ENCODE measurements at places on chromosomes 6 and 20.
A peak's percentile ranks its signal among the peaks of the same experiment; 100 is the strongest.

- DNase-seq = no peak
Observed at GRCh38 chr6:106574741-106575458, 54.4 kb downstream of the RTN4IP1 start.

- DNase-seq = no peak
Observed at GRCh38 chr6:164757451-164757850, 552.0 kb downstream of the C6orf118 start.

DNA sequence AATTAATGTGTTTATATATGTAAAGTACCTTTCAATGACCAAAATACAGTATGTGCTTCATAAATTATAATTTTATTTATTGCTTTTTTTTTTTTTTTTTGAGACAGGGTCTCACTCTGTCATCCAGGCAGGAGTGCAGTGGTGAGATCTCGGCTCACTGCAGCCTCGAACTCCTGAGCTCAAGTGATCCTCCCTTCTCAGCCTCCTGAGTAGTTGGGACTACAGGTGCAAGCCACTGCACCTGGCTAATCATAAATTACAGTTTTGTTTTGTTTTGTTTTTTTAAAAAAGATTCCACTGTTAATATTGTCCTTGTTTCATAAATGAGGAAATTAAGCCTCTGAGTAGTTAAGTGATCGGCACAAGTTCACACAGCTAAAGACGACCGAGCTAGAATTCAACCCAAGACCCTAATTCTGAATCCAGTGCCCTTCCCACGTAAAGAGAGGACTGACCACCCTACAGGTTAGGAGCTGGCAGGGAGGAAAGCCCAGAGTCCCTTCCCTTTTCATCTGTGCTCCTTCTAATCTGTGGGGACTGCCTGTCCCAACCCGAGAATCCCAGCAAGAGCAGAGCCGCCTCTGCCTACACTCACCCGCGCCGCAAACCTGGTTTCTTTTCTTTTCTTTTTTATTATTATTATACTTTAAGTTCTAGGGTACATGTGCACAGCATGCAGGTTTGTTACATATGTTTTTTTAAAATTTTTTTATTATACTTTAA is 8.5 kb upstream of the GDF5 start:
- no peak for DNase-seq

DNA sequence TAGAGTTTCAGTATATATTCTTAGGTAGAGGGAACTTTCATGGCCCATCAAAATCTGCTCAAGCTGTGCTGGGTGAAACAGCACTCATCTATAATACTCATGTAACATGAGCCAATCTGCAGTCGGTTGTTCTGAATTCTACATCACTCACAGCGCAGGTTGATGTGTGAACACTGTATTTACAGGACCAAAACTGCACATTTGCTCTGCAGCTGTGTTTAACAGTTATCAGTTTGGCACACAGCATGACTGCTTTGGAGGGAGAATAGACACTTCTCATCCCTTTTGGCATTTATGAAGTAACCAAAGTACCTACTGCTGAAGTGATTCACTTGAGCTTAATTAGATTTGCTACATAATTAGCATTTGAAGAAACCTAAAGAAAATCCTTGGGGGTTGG is 225.1 kb downstream of the BCKDHB start:
- peak; percentile 52 for DNase-seq

GRCh38 chr20:15491575-15491974 is 1081.7 kb downstream of the KIF16B start:
- no peak for DNase-seq

- no peak for DNase-seq
Observed at GRCh38 chr20:19577692-19578091, 180.4 kb upstream of the RIN2 start.

DNA sequence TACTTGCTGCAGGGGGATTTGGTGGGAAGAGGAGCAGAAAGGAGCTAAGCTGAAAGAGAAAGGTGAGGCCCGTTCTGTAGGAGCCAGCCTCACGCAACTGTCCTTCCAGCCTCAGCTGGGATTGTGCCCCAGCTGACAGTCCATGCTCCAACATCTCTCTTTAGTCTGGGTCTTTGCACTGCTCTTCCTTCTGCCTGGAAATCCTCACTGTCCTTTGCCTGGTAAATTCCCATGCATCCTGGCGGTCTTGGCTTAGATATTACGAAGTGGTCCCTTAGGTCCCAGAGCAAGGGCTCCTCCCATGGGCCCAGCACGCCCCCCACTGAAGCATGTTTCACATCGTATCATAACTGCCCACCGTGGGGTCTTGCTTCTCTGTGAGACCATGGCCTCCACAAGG is 52.2 kb downstream of the FGD2 start:
- no peak for DNase-seq

GRCh38 chr6:107361753-107362604 is 97.4 kb downstream of the PDSS2 start:
- no peak for DNase-seq

- no peak for DNase-seq
Observed at GRCh38 chr6:43399932-43400487, 27.3 kb upstream of the ABCC10 start.

DNA sequence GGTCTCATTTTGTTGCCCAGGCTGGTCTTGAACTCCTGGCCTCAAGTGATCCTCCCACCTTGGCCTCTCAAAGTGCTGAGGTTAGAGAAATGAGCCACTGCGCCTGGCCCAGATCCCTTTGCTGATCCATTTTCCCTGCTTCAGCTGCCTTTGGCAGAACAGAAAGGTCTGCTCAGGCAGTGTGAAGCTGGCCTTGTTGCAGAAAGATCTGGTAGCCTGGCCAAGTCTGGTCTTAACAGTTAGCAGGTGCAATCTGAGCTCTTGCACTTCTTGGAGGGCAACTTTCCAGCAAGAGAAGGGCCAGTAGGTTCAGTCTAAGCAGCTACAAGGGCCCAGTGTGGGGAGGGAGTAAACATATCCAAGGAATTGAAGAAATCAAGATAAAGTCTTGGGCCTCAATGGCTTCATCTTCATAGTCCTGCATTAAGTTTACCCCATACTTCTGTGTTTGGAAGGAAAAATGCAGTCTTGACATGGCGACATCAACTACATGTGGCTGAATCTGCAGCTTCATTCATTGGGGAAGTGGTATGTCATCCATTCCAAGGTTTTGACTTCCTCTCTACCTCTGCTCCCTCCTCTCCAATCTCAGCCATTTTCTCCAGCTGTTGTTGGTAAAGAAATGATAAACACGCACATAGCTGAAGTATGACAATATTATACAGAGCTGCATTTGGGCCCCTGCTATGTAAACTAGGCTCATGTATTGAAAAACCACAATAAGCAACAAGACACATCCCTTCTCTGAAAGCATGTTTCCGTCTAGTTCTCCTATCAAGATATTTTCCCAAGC is 39.0 kb upstream of the NEDD9 start:
- no peak for DNase-seq

DNA sequence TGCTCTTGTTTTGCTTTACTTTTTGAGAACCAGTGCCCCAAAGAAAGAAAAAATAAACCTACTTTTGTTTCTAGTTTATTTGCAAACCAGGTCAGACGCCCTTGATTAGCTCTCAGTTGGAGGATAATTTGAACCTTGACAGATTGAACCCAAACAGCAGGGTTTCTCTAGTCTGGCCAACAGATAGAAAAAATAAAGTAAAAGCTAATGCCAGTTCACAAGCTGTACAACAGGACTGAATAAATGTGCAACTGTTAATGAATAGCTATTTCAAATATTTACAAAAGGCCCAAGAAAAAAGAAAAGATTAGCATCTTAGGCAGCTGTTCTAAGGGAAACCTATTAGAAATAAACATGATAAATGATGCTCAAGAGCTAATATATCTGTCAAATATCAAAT is 331.8 kb downstream of the CDKAL1 start:
- DNase-seq = no peak

DNA sequence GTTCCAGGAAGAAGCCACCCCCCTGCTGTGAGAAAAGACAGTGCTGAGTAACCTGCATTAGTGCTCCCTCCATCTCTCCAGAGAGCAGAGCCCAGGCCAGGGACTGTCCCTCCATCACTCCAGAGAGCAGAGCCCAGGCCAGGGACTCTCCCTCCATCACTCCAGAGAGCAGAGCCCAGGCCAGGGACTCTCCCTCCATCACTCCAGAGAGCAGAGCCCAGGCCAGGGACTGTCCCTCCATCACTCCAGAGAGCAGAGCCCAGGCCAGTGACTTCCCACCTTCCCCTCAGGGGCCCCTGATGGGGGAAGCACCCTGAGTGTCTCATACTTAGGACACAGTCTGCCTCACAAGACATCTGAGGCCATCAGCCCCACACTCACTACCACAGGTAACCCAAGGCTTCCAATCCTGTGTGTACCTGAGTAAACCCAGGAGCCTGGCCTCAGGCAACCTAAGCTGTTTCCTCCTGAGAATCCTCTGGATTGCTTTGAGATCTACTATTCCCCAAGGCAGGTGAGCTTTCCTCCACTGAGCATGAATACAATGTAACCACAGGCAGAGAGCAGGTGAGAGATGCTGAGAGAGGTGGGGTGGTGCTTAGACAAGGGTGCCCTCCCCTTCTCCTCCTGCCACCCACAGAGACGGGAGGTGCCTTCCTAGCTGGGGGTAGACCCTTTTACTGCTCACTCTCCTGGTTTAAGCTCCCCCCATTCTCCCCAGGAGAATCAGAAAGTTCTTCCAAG is 4.9 kb downstream of the TBXT start:
- no peak for DNase-seq

- DNase-seq = peak; percentile 47
Observed at GRCh38 chr6:169251822-169252504, 1.7 kb downstream of the THBS2 start.

DNA sequence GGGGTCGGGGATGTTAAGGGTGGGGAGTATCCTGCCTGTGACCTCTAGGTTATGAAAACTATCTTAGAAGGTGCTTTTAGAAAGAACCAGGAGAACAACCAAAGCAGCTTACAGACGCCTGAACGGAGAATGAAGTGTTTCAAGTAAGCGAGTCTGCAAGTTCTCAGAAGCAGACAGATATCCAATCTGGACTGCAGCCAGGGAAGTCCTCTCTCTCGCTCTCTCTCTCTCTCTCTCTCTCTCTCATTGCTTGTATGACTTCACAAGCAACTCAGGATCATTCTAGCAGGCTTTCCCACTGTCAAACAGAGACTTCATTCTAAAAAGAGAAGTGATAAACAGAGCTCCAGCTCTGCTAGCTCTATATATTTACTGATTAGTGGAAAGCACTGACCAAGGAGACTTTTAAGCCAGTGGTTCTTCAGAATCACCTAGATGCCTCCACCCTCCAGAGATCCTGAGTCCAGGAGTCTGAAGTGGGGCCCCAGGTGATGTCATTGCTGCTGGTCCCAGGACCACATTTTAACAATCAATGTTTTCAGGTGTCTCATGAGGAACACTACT is 6.0 kb downstream of the TCF21 start:
- no peak for DNase-seq

DNA sequence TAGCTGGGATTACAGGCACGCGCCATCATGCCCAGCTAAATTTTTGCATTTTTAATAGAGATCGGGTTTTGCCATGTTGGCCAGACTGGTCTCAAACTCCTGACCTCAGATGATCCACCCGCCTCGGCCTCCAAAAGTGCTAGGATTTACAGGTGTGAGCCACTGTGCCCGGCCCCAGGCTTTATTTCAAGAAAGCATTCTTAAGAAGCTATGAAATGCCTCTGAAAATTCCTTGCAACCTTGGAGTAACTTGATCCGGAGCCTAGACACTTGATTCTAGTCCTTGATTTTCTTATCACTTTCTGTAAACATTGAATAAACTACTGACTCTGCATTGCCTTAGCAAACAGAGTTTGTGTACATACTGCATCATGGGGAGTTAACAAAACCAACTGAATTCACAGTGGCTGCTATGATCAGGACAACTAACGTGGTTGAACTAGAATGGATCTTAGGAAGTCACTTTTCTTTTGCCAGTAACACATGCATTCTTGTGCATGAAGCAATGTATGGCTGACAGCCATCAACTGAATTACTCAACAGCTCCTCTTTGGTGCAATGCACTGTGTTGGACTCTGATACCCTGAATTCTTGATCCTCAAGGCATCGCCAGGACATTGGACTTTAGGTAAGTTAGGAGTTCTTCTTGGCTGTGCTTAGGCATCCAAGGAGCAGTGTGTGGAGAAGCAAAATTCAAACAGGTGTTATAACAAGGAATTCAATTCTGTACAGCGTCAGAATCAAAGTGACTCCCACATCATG is 102.8 kb upstream of the TMEM170B start:
- no peak for DNase-seq

DNA sequence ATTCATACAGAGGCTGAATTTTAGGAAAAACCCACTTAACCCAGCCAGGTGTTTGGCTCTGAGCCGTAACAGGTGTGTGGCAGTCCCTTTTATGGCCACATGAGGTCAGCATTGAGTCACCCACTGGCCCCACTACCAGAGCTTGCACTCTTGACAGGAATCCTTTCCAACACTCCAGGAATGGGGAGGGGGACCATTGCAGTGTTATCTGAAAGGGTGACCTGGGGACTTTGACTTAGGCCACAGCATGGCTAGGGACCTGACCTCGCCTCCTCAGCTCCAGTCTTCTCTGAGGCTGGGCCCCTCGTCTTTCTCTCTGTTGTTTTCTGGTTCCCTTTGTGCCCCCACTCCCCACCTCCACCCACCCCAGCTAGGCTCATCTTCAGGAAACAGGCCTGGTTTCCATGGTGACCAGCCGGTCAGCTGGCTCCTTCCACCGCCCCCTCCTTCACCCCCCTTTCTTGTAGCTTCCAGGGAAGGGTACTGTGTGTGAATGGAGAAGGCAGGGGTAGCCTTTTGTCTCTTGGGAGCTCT is 2.1 kb upstream of the TMEM151B start:
- peak; percentile 40 for DNase-seq

- DNase-seq = no peak
Observed at GRCh38 chr20:37376791-37377190, 30.9 kb downstream of the SRC start.

Measured in NCI-H1092 (cell line).